ENCODE measurements at places on chromosomes 12 and 14.
A peak's percentile ranks its signal among the peaks of the same experiment; 100 is the strongest.

DNA sequence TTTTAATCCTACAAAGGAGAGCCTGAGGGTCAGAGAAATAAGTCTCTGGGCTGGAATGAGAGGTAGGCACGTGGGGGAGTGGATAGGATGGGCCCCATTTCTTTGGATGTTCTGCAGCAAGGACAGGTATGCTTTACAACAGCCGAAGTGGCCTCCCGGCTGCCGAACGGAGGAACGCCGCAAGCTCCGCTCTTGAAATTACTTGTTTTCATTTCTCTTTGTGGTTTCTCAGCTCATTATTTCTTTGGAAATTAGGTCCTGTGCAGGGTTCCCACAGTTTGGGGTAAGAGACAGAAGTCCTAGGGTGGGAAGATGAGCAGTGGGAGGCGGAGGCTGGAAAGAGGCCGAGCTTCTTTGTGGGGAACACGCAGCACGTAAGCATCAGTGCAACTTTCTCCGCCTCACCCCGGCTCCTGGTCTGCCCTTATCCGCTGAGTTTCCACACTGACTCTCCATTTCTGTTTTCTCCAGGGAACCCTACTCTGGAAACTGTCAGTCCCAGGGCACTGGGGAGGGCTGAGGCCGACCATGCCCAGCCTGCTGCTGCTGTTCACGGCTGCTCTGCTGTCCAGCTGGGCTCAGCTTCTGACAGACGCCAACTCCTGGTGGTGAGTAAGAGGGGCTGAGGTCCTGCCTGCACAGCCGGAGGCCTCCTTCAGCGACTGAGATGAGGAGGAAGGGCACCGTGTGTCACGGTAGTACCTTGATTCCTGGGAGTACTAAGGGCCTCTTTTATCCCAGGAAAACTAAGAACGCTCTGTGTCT is 2.0 kb downstream of the WNT5B start:
- DNase-seq: no peak

DNA sequence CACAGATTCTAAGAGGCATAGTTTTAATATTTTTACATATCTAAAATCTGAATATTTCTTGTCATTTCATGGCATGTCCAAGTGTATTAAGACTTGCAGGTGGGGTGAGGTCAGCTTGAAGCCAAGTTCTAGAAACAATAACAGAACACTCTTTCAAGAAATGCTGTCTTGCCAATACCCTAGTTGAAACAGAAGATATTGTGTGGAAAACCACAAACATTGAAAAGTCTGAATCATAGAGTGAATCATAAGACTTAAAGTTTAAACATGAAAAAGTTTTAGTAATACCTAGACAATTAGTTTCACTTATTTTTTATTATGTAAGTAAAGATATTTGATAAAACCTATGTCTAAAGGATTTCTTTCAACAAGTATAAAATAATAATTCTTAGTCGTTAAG is 191.5 kb upstream of the CAND1 start:
- no peak for DNase-seq

GRCh38 chr14:99055019-99055418 is 217.0 kb downstream of the BCL11B start:
- no peak for DNase-seq

GRCh38 chr14:105077649-105077995 is 12.4 kb upstream of the GPR132 start:
- no peak for DNase-seq

GRCh38 chr14:104792945-104793702 is 2.4 kb downstream of the AKT1 start:
- DNase-seq: no peak

- no peak for DNase-seq
Measured at GRCh38 chr14:24699052-24699451, 65.1 kb upstream of the GZMB start.

DNA sequence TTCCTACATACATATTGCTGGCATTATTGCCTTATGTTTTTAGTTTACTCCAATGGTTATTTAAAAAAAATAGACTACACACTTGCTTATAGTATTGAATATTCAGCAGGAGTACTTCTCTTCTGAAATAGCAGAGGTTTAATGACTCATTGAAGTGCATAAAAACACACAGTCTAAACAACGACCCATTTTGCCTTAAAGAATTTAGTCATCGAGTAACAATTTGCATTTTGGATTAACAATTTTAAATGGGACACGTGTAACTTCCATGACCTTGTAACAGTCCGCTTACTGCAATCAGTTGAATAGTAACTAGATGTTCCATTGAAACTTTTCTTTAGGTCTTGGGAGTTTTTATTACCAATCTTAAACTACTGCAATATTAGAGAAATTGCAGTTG is 9.0 kb downstream of the TRHDE start:
- DNase-seq: no peak

- DNase-seq: no peak
Measured at GRCh38 chr12:108608616-108609015, 10.7 kb upstream of the TMEM119 start.

DNA sequence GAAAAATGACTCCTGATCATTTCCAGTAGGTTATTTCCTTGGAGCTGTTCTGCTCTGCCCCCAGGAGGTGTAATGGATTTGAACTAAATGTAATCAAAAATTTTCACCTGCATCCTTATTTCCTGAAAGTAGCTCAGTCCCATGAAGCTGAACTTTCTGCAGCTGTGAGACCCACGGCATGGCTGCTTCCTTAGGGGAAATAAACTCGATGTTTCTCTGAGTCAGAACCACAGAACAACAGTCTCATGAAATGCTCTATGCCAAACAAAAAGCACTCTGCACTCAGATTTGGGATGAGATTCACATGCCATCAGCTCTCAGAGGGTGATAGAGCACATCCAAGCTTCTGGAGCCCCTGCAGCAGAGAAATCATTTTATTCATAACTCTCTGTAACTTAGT is 224.1 kb upstream of the PLEKHG7 start:
- DNase-seq: no peak

- peak; percentile 38 for DNase-seq
Measured at GRCh38 chr14:63174760-63175191, 29.5 kb upstream of the RHOJ start.

GRCh38 chr14:103520657-103521437 is 1.8 kb downstream of the CKB start:
- peak; percentile 95 for DNase-seq

DNA sequence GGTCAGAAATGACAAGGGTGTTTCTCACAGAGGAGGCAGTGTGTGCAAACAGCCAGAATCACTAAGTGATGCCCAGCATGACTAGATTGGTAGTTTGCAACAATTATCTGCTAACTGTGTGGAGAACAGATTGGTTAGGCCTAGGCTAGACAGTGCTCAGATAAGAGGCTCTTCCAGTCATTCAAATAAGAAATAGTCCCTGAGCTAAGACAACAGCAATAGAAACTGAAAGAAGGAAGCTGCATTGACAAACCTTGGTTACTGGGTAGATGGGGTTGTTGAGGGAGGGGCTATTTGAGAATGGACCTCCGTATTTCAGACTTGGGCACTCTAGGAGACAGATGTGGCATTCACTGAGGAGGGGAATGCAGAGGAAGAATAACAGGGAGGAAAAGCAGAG is 255.0 kb upstream of the NPAS3 start:
- no peak for DNase-seq

- DNase-seq: no peak
Measured at GRCh38 chr14:61031026-61031425, 50.0 kb downstream of the SLC38A6 start.

DNA sequence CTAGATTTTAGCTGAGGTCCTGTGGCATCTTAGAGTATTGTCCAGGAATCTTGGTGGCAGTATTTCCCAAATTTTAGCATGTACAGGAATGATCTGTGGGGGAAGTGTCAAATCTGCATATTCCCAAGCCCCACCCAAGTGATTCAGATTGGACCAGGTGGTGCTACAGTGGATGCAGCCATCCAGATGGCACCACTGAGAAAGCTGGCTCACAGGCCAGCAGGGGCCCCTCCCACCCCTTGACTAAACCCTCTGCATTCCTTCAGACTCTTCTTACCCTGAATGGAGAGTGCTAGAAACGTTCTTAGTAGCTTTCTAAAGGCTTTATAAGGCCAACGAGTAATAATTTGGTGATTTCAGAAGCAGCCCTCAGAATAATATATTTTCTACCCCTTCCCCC is 255.2 kb downstream of the NRXN3 start:
- no peak for DNase-seq

- DNase-seq: no peak
Measured at GRCh38 chr12:82996168-82996812, 309.6 kb downstream of the TMTC2 start.

DNA sequence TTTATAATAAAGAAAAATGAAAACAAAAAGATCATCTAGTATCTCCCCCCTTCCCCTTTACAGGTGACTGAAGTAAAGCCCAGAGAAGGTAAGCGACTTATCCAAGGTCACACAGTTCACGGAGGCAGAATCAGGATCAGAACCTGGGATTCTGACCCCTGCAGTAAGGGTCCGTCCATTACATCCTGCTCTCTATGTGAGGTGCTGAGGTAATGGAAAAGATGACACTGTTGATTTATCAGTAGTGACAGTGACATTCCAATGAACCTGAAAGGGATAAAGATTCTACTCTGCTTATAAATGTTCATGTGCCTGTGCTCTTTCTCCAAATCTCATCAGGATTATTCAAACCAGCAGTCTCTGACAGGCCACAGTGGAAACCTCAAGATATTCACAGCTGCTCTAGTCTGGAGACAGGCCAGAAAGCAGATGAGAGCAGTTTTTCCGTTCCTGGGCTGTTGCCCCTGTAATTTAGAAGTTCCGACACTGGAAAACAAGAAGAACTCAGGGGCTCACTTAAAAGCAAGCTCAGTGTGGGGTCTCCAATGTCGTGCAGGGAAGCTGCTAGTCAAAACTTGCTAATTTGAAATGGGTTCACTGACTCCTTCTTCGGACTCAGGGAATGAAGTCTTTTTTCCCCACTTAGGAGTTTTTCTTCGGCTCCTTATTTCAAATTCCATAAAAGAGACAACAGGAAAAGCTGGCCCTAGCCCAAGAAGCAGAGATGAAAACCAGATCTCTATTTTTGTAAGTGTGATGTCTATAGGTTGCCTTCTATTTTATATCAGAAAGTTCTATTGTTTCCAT is 131.8 kb upstream of the EEA1 start:
- no peak for DNase-seq

- DNase-seq: no peak
Measured at GRCh38 chr14:67798731-67799130, 17.7 kb downstream of the ZFYVE26 start.

DNA sequence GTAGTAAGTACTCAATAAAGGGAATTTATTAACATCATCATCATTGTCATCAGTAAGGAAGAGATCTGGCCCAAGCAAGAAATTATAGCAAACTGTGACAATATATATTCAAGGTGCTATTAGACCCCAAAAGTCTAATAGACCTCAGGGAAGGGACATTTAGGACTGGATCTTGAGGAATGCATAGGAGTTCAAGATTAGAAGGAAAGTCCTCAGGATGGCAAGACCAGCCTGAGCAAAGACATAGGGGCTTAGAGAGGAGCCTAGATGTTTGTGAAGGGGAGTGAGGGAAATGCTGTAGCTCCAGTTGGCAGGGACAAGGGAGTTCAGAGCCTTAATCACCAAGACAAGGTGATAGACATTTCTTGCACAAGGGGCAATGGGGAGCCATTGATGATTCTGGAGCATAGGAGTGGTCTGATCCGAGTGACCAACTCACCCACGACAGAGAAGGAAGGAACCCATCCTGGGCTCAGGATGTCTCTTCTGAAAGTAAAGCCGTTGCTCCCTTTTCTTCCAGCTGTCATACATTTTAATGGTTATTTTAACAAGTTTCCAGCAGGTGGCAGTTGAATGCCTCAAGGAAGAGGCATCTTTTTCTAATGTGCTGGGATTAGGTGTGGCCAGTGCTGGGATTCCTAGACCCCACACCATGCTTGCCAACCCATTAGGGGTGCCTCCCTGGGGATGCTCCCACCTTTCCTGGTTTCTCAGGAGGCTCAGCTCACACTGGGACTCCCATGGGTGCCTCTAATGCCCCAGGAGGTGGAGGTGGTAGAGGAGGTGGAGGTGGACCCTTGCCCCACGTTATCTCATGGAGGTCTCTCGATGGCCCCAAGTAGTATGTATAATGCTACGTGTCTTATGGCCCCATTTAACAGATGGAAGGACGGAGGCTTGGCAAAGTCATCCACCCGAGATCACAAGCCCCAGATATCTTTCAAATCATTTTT is 37.8 kb downstream of the PHETA1 start:
- no peak for DNase-seq

DNA sequence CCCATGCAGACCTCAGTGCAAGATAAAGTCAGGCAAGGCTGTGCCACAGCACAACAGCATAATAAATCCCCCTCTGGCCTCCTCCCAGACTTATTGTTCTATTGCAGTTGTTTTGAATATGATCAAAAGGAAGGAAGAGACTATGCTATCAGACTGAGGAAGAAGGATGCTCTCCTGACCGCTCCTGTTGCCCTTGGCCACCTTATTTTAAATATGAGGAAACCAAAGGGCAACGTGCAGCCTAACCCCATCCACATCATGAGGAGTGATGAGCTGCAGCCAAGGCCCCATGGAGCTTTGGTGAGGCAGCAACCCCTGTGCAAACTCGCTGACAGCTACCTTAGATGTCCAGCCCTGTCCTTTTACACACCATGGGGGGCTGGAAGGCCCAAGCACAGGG is 291.7 kb downstream of the ZFP36L1 start:
- no peak for DNase-seq

DNA sequence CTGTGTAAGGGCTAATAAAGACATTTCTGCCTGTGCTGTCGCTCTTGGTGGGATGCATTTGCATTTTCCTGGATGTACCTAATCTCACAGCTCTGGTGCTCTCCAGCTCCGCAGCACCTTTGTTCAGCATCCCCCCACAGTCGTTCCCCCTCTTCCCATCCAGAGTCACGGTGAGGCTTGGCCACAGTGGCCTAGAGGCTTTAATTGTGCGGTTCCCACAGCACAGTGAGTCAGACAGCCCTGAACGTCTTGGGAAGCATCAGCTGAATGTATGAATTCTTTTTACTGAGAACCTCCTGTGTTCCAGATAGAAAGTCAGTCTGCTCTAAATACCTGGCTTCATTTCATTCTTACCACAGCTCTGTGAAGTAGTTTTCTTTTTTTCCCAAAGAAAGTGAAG is 28.7 kb downstream of the MLXIP start:
- no peak for DNase-seq

- DNase-seq: no peak
Measured at GRCh38 chr14:94971750-94972149, 185.6 kb downstream of the DICER1 start.

- no peak for DNase-seq
Measured at GRCh38 chr12:96892104-96892503, 15.0 kb upstream of the NEDD1 start.

GRCh38 chr12:64452559-64453329 is 824 bp downstream of the TBK1 start:
- peak; percentile 34 for DNase-seq

- no peak for DNase-seq
Measured at GRCh38 chr12:38823738-38824137, 81.7 kb downstream of the CPNE8 start.

- no peak for DNase-seq
Measured at GRCh38 chr12:111578971-111579340, 20.2 kb downstream of the ATXN2 start.

GRCh38 chr14:89827265-89827664 is 127.3 kb downstream of the EFCAB11 start:
- no peak for DNase-seq

GRCh38 chr14:22549981-22550673 is 38.9 kb downstream of the DAD1 start:
- DNase-seq: no peak

- DNase-seq: peak; percentile 87
Measured at GRCh38 chr12:6084261-6084968, 40.1 kb downstream of the VWF start.
